ENCODE measurements at places on chromosomes 1 and 21. TPM values are rescaled to one million over a fixed set of nuclear protein-coding genes. Genes with fewer than 3 reads are reported as not detected.
A peak's percentile ranks its signal among the peaks of the same experiment; 100 is the strongest.

Gene GPR3
- not detected for total RNA-seq

Gene IFI44
- 24.0 TPM for total RNA-seq

Gene TFF2
- not detected for total RNA-seq

Gene ZSWIM5
- total RNA-seq, result 1.6 TPM

DNA sequence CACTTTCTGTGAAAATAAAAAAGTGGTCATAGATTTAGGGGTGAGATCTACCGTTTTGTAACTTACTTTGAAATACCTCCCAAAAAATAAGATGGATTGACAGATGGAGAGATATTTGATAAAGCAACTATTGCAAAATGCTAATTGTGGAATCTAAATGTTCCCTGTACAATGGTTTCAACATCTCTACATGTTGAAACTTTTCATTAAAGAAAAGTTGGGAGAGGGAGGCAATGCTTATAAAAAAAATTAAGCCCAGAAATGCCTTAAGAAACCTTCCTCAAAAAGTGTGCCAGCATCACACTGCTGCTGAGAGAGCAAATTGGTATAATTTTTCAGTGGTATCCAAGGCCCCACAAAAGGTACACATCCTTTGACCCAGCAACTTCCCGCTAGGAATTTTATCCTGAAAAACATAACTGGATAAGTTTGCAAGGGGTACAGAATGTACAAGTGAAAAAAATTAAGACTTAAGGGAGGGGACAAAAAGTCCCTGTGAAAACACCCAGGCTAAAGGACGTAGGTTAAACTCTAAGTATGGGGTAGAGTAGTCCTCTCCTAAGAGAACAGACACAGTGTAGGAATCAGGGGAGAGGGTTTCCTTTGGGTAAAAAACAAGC is 84.3 kb downstream of the TGFBR3 start:
- H3K27ac ChIP-seq, result peak overlapping the region; percentile 82
- no peaks in the 10 kb centered on the region for H3K27me3 ChIP-seq
- no peak overlapping the region for H3K4me3 ChIP-seq
- DNase-seq, result no peak

GRCh38 chr1:155007251-155007828 is 4.7 kb downstream of the ZBTB7B start:
- H3K4me3 ChIP-seq, result peak overlapping the region; percentile 73
- no peaks in the 10 kb centered on the region for H3K27me3 ChIP-seq
- H3K27ac ChIP-seq, result peak overlapping the region; percentile 98

DNA sequence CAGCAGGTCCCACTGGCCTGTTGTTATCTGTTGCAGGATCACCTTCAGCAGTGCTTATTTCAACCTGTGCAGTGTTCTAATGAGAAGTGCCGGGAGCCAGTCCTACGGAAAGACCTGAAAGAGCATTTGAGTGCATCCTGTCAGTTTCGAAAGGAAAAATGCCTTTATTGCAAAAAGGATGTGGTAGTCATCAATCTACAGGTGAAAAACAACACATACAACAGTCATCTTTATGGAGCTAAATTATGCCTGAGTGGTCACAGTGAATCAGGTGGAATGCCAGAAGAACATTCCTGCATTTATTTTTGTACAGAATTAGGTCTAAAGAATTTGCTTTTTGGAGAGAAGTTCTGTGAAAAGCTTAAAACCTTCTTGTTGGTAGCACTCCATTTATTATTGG is 33.2 kb downstream of the TRAF5 start:
- H3K4me3 ChIP-seq, result no peak overlapping the region
- no peak overlapping the region for H3K27ac ChIP-seq
- no peaks in the 10 kb centered on the region for H3K27me3 ChIP-seq
- no peaks in the 10 kb centered on the region for H3K4me1 ChIP-seq
- H3K36me3 ChIP-seq, result no peaks in the 10 kb centered on the region
- DNase-seq, result no peak

- H3K27ac ChIP-seq, result no peak overlapping the region
- no peak for DNase-seq
- H3K4me3 ChIP-seq, result no peak overlapping the region
- H3K4me1 ChIP-seq, result peaks cover 11% of the 10 kb centered on the region
Observed at GRCh38 chr1:201693890-201694607, 134.9 kb upstream of the IPO9 start.

DNA sequence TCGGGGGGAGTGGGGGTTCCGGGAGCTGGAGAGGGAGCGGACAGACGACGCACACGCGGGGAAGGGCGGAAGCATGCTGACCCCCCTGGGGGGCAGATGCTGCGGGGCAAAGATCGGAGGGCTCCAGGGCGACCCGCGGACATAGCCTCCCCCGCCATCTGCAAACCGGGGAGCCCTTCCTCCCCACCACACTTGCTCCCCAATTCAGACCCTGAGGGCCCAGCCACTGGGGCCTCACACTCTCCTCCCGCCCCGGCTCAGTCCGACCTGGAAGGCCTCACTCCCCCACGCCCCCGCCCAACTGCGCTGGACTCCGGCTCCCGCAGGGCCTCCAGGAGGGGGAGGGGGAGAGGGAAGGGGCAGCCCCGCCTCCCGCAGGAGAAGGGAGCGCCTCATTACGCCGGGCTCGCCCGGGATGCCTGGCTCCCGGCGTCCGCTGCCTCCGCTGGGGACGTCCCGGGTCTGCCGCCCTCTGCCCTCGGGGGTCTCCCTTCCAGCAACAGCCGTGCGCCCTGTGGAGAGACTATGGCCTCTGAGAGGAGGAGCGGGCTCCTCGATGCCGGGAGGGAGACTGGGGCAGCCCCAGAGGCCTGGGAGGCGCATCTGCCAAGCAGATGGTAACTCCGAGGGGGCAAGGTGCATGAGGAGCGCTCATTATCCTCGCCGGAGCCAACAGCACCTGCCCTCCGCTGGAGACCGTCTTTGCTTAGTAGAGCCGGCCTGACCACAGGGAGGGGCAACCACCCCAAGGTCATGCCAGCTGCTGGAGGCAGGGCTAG is 636 bp upstream of the CAMK2N1 start:
- peak overlapping the region; percentile 71 for H3K4me3 ChIP-seq
- peaks cover 12% of the 10 kb centered on the region for H3K4me1 ChIP-seq
- peak overlapping the region; percentile 94 for H3K27ac ChIP-seq
- no peaks in the 10 kb centered on the region for H3K36me3 ChIP-seq
- DNase-seq, result peak; percentile 69

DNA sequence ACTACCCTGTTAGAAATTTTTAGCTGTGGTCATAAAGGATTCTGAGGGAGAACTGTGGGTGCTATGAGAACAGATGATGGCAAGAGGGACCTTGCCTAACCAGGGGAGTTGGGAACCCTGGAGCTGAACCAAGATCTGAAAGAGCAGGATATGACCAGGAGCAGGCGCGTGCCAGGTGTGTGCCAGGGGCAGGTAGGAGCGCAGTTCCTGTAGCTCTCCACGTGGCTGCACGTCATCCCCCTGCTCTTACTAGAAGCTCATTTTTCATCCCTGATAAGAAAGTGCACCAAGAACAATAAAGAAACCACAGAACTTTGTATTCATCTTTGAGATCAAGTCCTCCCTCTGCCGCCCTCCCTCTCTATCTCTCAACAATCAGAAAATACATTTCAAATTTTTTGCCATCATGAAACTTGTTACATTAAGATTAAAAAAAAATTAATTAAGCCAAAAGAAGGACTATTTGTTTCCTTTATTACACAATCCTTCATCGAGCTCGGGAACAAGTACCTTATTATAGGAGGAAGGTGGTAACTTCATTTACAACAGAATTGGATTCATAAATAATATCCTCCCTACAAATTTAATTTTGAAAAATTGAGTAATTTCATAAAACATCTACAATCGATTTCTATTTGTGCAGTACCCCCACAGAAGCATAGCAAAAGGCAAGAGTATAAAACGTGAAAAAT is 78.5 kb downstream of the SLC35F3 start:
- H3K36me3 ChIP-seq, result no peaks in the 10 kb centered on the region
- H3K27ac ChIP-seq, result no peak overlapping the region
- H3K27me3 ChIP-seq, result no peaks in the 10 kb centered on the region
- H3K4me3 ChIP-seq, result no peak overlapping the region
- DNase-seq, result no peak
- H3K4me1 ChIP-seq, result no peaks in the 10 kb centered on the region

GRCh38 chr1:20008391-20008841 is 29.0 kb upstream of the PLA2G2A start:
- no peak for DNase-seq
- H3K4me3 ChIP-seq, result no peak overlapping the region
- H3K27me3 ChIP-seq, result no peaks in the 10 kb centered on the region
- H3K36me3 ChIP-seq, result no peaks in the 10 kb centered on the region
- H3K4me1 ChIP-seq, result no peaks in the 10 kb centered on the region

- no peaks in the 10 kb centered on the region for H3K36me3 ChIP-seq
- no peak overlapping the region for H3K27ac ChIP-seq
- DNase-seq, result no peak
Observed at GRCh38 chr1:235913311-235913710, 46.6 kb upstream of the LYST start.

DNA sequence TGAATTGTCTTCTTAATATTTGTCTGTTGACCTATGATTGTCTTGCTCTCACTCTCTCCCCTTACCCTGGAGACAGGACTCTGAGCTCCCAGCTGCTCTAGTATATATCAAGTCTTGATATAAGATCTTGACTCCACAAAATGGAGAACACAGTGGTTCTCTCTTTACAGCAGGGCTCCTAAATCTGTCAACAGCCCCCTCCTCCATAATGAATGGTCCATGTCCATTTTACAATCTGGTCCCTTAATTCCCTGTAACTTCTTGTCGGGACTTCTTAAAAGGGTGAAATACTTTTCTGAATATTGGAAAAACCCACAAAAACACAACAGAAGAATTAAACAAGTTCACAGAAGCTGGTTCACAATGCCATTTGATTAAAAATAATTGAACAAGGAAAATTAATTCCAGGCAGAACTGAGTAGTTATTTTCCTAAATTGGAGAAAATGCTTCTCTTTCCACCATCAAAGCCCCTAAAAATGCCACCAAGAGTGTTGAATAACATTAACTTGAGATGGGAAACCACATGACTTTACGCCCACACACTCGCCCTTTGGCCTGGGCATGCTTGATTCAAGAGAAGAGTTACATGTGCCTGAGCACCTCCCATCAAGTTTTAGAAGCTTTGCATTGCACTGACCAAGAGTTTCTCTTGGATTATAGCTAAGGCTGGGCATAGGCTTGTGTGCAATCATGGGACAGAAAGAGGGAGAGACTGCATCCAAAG is 109.8 kb downstream of the TOMM20 start:
- H3K4me3 ChIP-seq, result no peak overlapping the region
- no peak for DNase-seq
- peak overlapping the region; percentile 43 for H3K27ac ChIP-seq

DNA sequence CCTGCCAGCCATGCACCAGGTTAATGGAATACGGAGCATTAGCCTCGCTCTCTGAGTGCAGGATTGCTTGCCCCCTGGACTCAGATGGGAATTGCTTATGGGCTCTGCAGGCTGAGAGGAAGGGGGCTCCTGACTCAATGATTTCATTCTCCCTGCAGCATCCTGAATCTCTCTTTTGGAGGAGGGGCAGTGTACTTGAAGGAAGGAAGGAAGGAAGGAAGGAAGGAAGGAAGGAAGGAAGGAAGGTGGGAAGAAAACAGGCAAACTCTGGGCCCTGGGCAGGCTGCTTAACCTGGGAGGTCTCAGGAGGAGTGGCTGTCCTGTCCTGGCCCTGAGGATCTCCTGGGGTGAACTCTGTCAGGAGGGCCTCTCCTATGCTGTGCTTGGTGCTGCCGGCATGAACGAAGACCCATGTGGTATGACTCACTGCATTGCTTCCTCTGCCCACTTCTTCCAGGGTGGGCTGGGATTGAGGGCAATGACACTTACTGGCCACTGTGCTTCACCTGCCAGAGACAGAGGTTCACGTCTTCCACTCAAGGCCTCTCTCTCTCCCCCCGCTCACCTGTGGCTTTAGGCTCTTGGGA is 257.1 kb upstream of the CSF3R start:
- H3K4me1 ChIP-seq, result no peaks in the 10 kb centered on the region
- DNase-seq, result no peak
- H3K36me3 ChIP-seq, result no peaks in the 10 kb centered on the region
- H3K27me3 ChIP-seq, result peaks cover 13% of the 10 kb centered on the region
- no peak overlapping the region for H3K27ac ChIP-seq

GRCh38 chr1:45925728-45926287 is 122.4 kb downstream of the MAST2 start:
- DNase-seq, result no peak
- no peaks in the 10 kb centered on the region for H3K27me3 ChIP-seq
- H3K4me1 ChIP-seq, result no peaks in the 10 kb centered on the region
- no peak overlapping the region for H3K4me3 ChIP-seq
- no peaks in the 10 kb centered on the region for H3K36me3 ChIP-seq

- H3K4me1 ChIP-seq, result no peaks in the 10 kb centered on the region
- H3K4me3 ChIP-seq, result no peak overlapping the region
- no peaks in the 10 kb centered on the region for H3K27me3 ChIP-seq
- H3K27ac ChIP-seq, result no peak overlapping the region
- DNase-seq, result no peak
- H3K36me3 ChIP-seq, result no peaks in the 10 kb centered on the region
Observed at GRCh38 chr1:185213091-185213490, 56.1 kb downstream of the SWT1 start.

GRCh38 chr1:161068306-161069234 is 1.1 kb downstream of the ARHGAP30 start:
- H3K36me3 ChIP-seq, result no peaks in the 10 kb centered on the region
- no peaks in the 10 kb centered on the region for H3K27me3 ChIP-seq
- no peak for DNase-seq
- peak overlapping the region; percentile 19 for H3K27ac ChIP-seq
- H3K4me3 ChIP-seq, result peak overlapping the region; percentile 49
